ENCODE measurements at places on chromosomes 3 and 15. TPM values are rescaled to one million over a fixed set of nuclear protein-coding genes. Genes with fewer than 3 reads are reported as not detected.

The SYNPR gene
- not detected for total RNA-seq

The TGM4 gene
- total RNA-seq: 0.05 TPM

The SPPL2A gene
- 111 TPM for total RNA-seq

The GASK1A gene
- not detected for total RNA-seq

The NAALADL2 gene
- total RNA-seq: 0.18 TPM

The ROPN1B gene
- not detected for total RNA-seq

The ONECUT1 gene
- 0.10 TPM for total RNA-seq

The ADIPOQ gene
- not detected for total RNA-seq

The CLSTN2 gene
- total RNA-seq: 0.06 TPM

The DNAJC17 gene
- 22.8 TPM for total RNA-seq

The GOLGA6L7 gene
- not detected for total RNA-seq

The CCR5 gene
- total RNA-seq: not detected

The CCR9 gene
- not detected for total RNA-seq

The TNFSF10 gene
- total RNA-seq: 0.10 TPM

The TMEM212 gene
- not detected for total RNA-seq

The RBPMS2 gene
- 8.4 TPM for total RNA-seq

The POPDC2 gene
- total RNA-seq: 0.16 TPM

The SEC22C gene
- total RNA-seq: 28.5 TPM

The HES1 gene
- 14.4 TPM for total RNA-seq
